ENCODE measurements at places on chromosomes 5 and 9.
A peak's percentile ranks its signal among the peaks of the same experiment; 100 is the strongest.

GRCh38 chr9:126604059-126605055, 9.4 kb upstream of the LMX1B start:
- no peak for DNase-seq

GRCh38 chr5:2752821-2753439, 1.5 kb upstream of the IRX2 start:
- no peak for DNase-seq

DNA sequence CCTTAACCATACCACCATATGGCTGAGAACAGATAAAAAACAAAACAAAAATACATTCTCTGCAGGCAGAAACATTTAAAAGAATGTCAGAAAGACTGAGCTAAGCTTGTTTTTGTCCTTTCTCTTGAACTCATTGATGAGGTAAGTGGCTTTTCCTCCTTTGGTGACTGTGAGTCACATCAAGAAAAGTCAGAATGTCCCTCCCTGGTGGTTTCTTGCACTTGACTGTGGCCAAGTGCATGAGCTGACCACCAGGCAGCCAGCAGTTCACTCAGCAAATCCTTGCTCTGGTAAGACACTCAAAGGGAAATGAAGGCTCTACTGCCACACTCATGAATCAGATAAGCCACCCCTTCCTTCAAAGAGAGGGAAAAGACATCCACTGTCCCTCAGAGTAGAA, 970.9 kb downstream of the TAF11L14 start:
- no peak for DNase-seq

- peak; percentile 17 for DNase-seq
Measured at GRCh38 chr5:174571662-174572397, 152.6 kb upstream of the MSX2 start.
